ENCODE measurements at places on chromosomes 12 and 14.

DNA sequence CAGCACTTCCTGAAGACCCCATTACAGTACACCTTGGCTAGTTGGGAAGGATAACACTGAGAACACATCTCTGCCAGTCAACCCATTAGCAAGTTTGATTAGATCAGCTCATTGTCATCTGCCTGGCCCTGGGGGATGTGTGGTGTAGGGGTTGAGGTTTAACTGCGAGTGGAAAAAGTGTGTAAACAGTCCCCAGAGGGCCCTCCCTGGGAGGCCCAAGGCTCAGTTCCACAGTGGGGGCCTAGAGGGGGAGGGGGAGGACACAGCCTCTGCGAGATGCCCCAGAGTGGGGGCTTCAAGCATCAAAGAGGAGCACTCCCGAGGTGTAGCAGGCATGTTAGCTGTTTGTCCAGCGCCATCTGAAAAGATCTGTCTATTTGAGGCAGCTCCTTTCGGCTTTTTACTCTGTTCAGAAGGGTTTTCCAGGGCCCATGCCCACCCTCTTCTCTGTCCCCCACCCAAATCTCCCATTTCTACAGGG, 344 bp downstream of the LPAR5 start:
- DNase-seq = peak; percentile 42

- DNase-seq = no peak
These were observed 671.3 kb downstream of the RPS29 start for GRCh38 chr14:48914921-48915320.

GRCh38 chr14:31389946-31390345, 30.4 kb downstream of the HEATR5A start:
- DNase-seq = no peak

DNA sequence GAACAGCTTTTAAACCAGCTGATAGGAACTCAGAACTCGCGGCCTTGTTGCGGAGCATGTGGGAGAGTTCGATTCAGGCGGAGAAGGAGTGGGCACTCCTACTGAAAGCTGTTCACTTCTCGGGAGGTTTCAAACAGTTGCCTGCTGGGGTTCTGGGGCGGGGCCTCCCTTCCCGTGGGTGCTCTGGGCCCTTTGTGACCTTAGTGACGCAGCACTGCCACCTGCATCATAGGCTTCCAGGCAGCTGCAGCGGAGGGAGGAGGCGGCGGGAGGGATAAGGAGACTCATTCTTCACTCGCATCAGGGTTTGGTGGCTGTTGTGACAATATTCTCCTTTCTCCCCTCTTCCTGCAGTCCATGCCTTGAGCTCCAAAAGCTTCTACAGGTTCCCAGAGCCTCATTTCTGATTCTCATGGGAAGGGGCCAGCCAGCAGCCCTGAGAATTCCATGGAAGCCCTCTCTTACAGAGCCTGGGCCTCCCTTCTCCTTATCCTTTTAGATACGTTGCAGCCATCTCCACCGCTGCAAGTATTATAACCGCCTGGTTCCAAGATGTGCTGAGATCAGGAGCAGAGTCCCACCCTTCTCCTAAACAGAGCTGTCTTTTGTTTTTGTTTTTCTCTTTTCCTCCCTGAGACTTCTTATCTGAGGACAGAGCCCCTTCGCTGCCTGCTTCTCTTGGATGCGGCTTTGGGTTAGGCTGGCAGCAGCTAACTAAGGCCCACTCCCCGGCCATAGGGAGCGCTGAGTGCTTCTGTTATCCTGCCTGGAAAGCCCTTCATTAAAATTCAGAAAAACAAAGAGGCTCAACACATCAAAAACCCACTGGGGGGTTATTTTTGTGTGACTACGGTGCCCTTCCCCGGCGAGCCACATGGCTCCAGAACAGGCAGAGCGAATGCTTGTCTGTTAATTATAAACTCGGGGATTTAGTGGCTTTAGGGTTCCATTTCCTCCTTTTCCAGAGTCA, 67.6 kb upstream of the GPATCH2L start:
- DNase-seq = no peak

DNA sequence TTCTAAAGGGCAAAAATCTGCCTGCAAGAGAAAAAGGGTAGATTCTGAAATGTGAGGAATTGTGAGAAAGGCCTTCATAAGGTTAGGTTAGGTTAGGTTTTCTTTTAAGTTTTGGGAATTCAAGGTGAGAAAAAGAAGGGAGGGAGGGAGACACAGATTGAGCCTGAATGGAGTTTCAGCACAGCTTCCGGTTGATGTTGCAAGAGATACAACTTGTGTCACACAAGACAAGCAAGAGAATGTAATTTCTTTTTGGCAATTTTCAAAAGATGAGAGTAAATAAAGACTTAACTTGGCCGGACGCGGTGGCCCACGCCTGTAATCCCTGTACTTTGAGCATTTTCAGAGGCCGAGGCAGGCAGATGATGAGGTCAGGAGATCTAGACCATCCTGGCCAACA, 63.8 kb downstream of the CPSF2 start:
- no peak for DNase-seq

DNA sequence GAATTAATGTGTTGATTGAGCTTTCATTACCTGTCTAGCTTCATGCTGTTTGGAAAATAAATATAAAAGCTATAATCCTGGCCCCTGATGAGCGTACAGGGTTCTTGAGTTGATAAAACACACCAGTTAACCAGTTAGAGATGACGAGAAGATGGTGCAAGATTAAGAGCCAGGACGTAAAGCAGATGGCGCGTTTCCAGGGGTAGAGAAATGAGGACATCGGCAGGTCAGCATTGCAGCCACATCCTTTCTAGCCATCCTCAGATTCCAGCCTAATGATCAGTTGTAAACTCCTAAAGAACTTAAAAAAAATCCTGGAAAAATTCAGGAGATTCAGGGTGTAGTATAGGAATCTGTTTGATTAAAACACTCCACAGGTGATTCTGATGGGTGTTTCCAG, 203.7 kb downstream of the CACNA1C start:
- DNase-seq = no peak

GRCh38 chr14:74495356-74495755, 1.8 kb downstream of the ISCA2 start:
- no peak for DNase-seq

GRCh38 chr14:23228812-23229211, 8.9 kb upstream of the RNF212B start:
- no peak for DNase-seq

GRCh38 chr12:112900298-112901145, 6.2 kb upstream of the OAS1 start:
- peak; percentile 1 for DNase-seq

- DNase-seq = no peak
These were observed 172.8 kb downstream of the DPF3 start for GRCh38 chr14:72721083-72721482.

DNA sequence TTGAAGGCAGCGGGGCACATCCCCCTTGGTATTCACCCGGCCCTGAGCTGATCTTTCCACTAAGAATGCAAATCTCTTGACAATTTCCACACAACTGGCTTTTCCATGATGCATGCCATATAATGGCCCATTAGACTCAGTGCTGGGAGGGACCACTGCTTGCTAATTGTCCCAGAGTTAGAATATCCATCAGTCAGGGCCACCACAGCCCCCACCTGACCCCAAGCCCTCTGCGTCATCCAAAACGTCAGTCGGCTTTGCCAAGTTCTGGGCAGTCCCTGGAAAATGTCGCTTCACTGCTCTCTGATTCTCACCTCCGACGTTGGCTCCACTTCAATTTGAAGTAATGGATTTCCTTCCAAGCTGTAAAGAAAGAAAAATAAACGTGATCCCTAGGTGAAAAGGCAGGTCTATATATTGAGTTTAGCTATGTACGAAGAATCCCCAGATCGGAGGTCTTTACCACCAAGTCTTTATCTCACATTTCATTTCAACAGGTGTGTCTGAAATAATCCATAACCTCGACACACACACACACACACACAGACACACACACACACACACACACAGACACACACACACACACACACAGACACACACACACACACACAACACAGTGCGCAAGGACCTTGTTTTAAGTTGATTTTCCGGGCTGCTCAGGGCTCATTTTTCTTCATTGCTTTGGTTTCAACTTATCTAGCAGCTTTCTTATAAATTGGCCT, 165.5 kb upstream of the NOS1 start:
- DNase-seq = no peak
